ENCODE measurements at places on chromosomes 13 and 19.

DNA sequence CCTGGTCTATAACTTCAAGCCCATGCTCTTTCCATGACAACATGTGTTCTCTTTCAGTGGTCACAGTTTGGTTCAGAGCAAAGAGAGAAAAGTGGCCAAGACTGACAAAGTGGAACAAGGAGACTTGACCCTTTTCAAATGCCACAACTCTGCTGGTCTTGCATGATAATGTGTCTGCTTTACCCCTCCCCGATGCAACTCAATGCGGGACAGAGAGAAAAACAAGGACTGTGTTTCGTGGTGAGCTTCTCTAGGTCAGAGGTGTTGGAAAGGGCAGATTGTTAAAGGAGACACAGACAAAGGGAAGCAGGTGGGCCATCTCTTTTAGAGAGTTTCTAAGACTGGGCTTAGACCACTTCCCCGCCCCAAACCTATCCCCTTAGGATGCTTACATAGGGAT lies 61.6 kb upstream of the SERTM1 start:
- DNase-seq, result no peak

- peak; percentile 51 for DNase-seq
Observed at GRCh38 chr19:42253245-42254088, 1.5 kb downstream of the ERF start.

DNA sequence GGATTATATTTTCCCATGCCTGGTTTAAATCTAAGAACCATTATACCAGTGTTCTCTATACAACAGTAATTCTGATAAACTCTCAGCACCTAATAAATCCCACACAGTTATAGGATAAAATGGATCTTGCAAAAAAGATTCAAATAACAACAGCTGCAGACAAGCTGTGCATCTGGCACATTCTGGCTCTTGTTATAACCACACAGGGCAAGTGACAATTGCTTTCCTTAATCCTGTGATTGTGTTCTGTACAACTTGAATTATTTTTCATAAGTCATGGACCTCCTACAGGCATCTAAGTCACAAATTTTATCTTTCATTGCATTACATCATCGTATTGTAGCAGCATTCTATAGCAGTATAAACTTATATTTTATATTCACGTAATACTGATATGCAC lies 948.3 kb downstream of the SLITRK1 start:
- DNase-seq, result no peak

DNA sequence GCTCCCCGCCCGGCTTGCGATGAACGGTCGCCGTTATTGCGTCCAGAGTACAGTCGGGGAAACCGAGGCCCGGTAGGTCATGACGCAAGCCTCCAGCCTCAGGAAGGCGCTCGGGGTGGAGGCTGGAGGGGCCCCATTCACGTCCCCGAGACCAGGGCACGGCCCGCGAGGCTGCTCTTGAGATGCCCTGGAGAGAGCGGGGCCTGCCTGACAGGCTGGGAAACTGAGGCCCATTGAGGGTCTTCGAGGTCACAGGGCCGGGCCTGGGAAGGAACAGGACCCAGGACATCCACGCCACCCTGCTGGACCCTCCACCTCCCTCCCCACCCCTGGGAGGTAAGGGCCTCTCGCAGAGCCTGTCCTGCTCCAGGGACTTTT lies 367 bp downstream of the NDUFS7 start:
- DNase-seq, result no peak
